ENCODE measurements at places on chromosomes 16 and 17. TPM values are rescaled to one million over a fixed set of nuclear protein-coding genes. Genes with fewer than 3 reads are reported as not detected.

FAM20A gene
- not detected for total RNA-seq

ANKFN1 gene
- total RNA-seq: not detected

C17orf67 gene
- total RNA-seq: 3.1 TPM

GRAPL gene
- 5.9 TPM for total RNA-seq

ASIC2 gene
- not detected for total RNA-seq

DPEP3 gene
- total RNA-seq: not detected

GRB7 gene
- total RNA-seq: 0.64 TPM

DNA sequence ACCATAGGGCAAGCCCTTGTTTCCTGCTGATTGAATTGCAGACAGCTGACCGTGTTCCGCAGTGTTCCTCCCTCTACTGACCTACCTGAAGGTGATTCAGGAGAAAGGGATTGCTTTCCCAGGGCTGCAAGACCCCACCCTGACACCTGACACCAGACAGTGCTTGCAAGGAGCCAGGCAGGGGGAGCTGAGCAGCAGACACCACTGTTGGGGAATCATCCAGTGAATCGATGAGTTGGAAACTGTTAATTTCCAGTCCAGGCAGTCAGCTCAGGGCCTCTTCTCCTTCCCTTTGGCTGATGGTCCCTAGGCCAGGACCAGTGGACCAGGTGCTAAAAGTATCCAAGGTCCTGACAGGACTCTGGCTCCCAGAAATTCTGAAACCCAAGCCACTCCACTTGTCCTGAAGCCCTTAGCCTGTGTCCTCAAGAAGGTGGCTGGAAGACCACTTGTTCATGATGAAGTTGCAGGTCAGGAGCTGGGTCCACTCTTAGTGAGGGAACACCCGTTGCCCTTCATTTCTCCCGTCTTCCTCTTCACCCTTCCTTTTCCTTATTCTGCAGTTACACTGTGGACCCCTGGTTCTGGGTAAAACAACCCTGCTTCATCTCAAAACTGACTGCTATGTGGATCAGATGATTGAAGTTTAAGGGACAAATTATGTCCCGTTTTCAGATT lies 9.5 kb upstream of the UNK start:
- peak overlapping the region; percentile 98 for H3K4me3 ChIP-seq
- peaks cover 32% of the 10 kb centered on the region for H3K4me1 ChIP-seq
- H3K36me3 ChIP-seq: peaks cover 42% of the 10 kb centered on the region

DNA sequence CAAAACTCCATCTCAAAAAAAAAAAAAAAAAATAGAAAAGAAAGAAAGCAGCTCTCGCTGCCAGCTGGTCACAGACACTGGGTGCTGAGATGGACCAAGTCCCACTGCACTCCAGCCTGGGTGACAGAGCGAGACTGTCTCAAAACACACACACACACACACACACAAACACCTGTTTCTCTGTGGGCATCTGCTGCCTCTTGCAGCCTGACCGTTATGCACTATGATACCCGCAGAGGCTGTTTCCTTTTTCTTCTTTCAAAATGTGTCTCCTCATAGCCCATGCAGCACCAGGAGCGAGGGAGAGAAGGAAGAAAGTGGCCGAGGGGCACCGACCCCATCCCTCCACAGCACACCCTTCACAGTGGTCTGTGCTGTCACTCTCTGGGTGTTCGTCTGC lies 36.9 kb upstream of the KLHDC4 start:
- H3K4me1 ChIP-seq: peaks cover 16% of the 10 kb centered on the region
- peaks cover 2% of the 10 kb centered on the region for H3K36me3 ChIP-seq
- H3K27ac ChIP-seq: no peak overlapping the region
- no peak overlapping the region for H3K4me3 ChIP-seq
- no peak for DNase-seq

DNA sequence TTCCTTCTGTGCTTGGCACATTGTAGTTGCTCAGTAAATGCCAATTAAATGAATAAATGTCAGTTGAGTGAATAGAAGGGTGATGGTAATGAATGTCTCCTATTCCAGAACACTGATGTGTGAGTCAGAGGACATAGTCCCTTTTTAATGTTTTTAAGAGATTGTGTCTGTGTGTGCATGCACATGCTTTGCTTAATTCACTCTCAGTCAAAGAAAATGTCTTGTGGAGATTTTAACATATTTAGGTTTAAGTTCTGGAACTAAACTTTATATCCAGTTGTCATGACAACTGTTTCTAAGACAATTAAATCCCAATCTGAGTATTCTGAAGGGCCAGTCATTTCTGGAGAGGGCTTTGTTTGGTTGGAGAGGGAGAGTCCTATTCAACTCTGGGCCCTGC lies 255.3 kb upstream of the CDH11 start:
- H3K4me3 ChIP-seq: no peak overlapping the region
- H3K36me3 ChIP-seq: no peaks in the 10 kb centered on the region
- H3K4me1 ChIP-seq: no peaks in the 10 kb centered on the region
- no peaks in the 10 kb centered on the region for H3K27me3 ChIP-seq
- H3K27ac ChIP-seq: no peak overlapping the region
- no peak for DNase-seq

- no peak for DNase-seq
- H3K4me3 ChIP-seq: no peak overlapping the region
- no peaks in the 10 kb centered on the region for H3K36me3 ChIP-seq
- no peaks in the 10 kb centered on the region for H3K4me1 ChIP-seq
- H3K27ac ChIP-seq: no peak overlapping the region
These were observed 2057.1 kb downstream of the TP53TG3F start for GRCh38 chr16:35516551-35516950.

DNA sequence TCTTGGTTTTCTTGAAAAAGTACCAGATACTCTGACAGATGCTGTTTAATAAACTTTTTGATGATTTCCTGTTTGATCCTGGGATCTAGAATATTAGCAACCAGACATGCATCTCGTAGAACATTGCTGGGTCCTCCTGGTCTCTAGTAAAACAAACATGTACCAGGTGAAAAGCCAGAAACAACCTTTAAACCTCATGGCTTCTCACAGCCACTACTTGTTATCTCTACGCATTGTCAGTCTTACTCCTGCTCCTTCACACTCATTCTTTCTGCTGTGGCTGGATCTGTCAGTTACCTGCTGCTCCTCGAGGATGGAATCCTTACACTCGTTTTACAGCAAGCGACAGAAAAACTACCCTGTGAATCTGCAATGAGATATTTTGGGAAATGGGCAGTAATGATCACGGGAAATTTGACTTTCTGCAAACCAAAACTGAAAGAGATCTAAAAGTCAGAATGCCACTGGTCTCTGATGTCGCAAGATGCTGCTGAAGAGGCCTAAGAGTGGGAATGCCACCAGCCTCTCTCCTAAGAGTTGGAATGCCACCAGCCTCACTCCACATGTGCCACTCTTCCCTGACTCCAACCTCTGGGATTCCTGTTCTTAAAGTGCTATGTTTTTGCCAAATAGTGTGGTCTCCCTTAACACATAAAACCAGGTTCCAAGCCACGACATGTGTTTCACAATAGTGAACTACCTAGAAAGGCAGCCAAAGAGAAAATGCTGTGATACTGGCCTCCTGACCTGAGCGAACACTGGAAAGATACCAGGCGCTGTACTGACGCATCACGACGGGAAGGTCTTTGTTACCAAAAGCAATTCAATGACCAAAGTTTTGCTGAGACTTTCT lies 86.3 kb downstream of the VPS53 start:
- peaks cover 31% of the 10 kb centered on the region for H3K36me3 ChIP-seq
- DNase-seq: no peak
- H3K4me1 ChIP-seq: peaks cover 17% of the 10 kb centered on the region
- peak overlapping the region; percentile 30 for H3K27ac ChIP-seq
- no peak overlapping the region for H3K4me3 ChIP-seq

DNA sequence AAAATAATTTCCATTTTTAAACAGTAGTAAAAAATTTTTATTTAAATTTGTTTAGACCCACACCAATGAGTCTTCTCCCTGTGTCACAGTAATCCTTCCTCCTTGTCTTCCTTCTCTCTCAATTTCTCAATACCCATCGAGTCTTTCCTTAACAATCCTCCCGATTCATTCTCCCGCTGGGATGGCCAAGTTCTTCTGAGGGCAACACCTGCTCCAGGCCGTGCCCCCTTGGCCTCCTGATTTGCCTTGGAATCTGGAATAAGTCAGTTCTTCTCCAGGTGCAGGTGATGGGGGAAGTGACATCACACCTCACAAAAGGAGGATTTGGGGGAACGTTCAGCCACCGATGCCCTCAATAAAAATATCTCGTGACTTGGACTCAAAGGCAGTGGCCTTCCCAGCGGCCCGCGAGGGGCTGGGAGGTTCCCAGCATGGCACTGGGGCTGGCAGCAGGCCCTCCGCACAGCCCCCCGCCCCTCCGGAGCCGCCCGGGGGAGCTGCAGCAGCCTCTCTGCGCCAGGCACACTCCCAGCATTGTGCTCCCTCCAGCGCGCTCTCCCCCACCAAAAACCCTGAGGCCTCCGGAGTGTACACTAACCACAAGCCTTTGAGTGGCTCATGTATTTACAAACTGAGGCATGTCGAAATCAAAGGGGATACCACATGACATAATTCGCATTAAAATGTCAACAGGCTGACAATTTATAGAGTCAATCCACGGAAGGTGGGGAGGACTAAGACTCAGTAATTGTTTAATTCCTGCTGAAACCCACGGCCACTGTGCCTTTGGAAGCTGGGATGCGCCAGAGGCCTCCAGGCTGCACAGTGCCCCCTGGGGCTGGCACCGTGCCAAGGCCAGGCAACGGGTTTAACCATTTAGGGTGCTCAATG lies 120.5 kb downstream of the ZFHX3 start:
- DNase-seq: no peak
- H3K36me3 ChIP-seq: no peaks in the 10 kb centered on the region
- H3K27ac ChIP-seq: no peak overlapping the region
- peaks cover 20% of the 10 kb centered on the region for H3K4me1 ChIP-seq
- H3K27me3 ChIP-seq: peaks cover 2% of the 10 kb centered on the region
- no peak overlapping the region for H3K4me3 ChIP-seq

DNA sequence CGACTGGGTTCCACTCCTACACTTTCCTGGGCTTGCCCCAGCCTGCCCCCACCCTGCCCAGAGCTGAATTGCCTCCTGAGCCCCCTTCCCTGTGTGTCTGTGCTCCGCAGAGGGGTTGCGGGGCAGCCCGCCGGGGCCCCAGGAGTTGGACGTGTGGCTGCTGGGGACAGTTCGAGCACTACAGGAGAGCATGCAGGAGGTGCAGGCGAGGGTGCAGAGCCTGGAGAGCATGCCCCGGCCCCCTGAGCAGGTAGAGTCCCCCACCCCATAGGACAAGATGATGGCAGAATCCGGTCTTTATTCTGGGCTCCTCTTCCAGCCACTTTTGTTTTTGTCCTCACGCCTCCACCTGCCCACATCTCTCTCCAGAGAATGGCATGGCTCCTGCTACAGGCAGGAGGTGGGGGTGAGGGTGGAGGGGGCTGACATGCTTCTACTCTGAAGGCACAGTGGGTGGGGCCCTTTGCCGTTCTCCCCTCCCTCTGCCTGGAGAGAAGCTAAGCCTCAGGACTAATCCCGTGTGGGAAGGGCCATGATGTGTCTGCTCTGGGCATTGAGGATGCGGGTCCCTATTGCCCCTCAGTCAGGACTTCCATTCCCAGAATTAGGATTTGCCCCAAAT lies 3.5 kb downstream of the ACBD4 start:
- H3K27ac ChIP-seq: no peak overlapping the region
- H3K36me3 ChIP-seq: peaks cover 4% of the 10 kb centered on the region
- H3K4me1 ChIP-seq: peaks cover 10% of the 10 kb centered on the region

DNA sequence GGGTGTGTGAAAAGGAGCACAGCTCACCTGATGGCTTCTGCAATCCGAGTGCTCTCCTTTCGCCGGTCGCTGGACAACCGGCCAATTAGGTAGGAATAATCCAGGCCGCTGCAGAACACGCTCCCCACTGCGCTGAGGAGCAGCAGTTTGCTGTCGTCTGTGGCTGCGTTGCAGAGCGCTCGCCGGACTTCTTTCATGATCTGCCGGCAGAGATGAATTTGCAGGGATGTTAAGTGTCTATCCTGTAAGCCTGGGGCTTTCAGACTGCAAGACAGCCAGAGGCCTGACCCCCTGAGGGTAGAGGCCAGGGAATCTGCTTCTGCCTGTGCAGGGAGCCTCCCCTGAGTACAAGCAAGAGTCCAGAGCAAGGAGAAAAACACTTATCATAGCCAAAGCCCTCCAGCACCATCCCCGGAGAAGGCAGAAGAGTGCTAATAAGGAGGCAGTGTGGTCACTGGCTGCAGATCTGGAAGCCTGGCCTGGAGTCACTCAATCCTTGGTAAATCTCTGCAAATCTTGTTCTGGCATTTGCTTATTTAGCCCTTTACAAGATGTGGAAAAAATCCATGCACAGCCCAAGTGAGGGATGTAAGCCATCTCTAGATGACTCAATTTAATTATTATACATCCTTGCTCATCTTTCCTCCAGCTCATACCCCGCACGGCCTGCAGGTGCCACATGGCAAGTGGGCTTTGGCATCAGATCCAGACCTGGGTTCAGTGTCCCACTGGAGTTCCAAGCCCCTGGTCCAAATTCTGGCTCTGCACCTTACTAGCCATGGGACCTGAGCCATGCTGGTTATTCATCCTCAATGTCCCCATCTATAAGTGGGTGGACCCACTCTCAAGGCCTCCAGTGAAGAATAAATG lies 80.2 kb downstream of the DYNLRB2 start:
- peaks cover 48% of the 10 kb centered on the region for H3K36me3 ChIP-seq
- peaks cover 28% of the 10 kb centered on the region for H3K4me1 ChIP-seq
- no peak for DNase-seq
- no peak overlapping the region for H3K27ac ChIP-seq

DNA sequence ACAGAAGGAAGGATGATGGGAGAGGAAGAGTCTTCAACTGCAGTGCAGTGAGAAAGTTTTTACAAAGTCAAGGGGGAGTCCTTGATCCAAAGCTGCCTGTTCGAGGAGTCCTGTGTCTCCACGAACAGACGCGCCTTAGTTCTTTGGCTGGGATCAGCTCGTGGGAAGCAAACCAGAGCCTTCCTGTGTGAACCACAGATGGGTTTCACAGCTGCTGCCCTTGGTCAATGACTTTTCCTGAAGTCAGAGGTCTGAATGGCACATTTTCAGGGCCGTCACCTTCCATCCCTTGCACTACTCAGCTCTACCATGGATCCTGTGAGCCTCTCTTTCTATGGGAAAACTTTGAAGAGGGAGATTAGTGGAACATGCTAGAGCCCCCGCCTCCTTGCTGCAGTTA lies 4.2 kb upstream of the SBK1 start:
- DNase-seq: no peak
- H3K4me3 ChIP-seq: no peak overlapping the region
- H3K27ac ChIP-seq: no peak overlapping the region
- H3K27me3 ChIP-seq: peaks cover 3% of the 10 kb centered on the region
- peaks cover 29% of the 10 kb centered on the region for H3K4me1 ChIP-seq

DNA sequence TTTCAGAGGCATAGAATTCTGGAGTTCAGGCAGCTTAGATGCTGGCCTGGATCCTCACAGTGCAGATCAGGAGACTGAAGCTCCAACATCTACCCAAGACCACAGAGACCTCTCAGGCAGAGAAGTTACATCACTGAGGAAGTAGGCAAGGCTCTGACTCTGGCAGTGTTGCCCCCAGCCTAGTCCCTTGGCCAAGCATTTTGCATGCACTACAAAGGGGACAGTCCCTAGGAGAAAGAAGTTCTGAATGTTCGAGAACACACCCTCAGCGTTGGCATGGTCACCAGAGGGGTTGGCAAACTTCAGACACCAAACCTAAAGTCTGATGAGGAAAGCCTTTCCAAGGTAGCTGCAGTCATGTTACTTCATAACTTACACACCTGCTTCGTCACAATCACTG lies 2.5 kb downstream of the RANBP10 start:
- no peak for DNase-seq
- H3K27ac ChIP-seq: peak overlapping the region; percentile 52
- H3K4me3 ChIP-seq: peak overlapping the region; percentile 66
- H3K4me1 ChIP-seq: peaks cover 51% of the 10 kb centered on the region

GRCh38 chr16:1412847-1413246 lies 1.7 kb downstream of the UNKL start:
- H3K4me3 ChIP-seq: peak overlapping the region; percentile 79
- DNase-seq: no peak
- no peaks in the 10 kb centered on the region for H3K27me3 ChIP-seq
- no peaks in the 10 kb centered on the region for H3K4me1 ChIP-seq
